RWPE2 (cell line): ENCODE measurements at places on chromosomes 1 and 21.
A peak's percentile ranks its signal among the peaks of the same experiment; 100 is the strongest.

DNA sequence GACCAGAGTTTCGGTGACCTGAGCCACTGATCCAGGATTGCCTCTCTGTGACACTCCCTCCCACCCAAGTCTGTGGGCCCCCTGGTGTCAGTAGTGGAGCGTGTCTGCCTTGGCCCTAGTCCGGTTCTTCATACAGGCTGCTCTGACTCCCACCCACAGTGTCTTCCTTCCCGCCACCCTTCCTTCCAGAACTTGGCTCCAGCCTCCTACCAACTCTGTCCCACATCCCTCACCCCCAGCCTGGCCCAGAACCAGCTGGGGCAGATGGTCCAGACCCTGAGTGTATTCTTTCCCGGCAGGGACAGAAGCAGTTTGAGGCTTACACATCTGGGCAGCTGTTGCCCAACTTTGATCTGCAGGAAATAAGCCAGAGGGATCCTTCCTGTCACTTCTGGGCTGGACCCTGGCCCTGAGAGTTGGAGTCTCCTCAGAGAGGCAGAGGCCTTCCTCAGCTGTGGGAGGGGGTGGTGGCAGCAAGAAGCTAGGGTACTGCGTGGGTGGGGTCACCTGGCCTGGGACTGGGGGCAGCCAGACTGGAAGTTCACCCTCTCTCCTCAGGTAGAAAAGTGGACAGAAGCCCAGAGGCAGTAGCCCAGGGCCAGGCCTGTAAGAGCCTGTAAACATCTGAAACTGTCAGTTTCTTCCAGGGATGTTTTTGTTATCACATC is 43.1 kb upstream of the EPS8L3 start:
- H3K4me1 ChIP-seq = peaks cover 6% of the 10 kb centered on the region
- no peak overlapping the region for H3K27ac ChIP-seq
- no peak for DNase-seq
- H3K36me3 ChIP-seq = no peaks in the 10 kb centered on the region

DNA sequence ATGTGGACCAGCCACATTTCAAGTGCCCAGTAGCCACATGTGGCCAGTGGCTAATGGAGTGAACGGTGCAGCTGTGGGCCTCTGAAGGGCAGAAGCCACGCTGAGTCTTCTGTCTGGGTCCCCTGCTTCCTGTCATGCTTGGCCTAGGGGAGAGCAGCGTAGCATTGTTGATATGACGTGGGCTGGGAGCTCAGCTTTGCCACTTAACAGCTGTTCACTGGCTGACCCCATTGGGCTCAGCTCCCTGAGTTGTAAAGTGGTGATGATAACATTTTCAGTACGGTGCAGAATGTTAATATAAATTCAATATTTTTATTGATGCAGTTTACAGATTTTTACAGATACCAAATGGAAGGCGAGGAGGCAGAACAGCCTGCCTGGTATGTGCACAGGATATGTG is 4.5 kb downstream of the PODN start:
- H3K4me1 ChIP-seq = no peaks in the 10 kb centered on the region
- no peak overlapping the region for H3K4me3 ChIP-seq
- H3K27ac ChIP-seq = no peak overlapping the region
- no peak for DNase-seq
- peaks cover 24% of the 10 kb centered on the region for H3K27me3 ChIP-seq

DNA sequence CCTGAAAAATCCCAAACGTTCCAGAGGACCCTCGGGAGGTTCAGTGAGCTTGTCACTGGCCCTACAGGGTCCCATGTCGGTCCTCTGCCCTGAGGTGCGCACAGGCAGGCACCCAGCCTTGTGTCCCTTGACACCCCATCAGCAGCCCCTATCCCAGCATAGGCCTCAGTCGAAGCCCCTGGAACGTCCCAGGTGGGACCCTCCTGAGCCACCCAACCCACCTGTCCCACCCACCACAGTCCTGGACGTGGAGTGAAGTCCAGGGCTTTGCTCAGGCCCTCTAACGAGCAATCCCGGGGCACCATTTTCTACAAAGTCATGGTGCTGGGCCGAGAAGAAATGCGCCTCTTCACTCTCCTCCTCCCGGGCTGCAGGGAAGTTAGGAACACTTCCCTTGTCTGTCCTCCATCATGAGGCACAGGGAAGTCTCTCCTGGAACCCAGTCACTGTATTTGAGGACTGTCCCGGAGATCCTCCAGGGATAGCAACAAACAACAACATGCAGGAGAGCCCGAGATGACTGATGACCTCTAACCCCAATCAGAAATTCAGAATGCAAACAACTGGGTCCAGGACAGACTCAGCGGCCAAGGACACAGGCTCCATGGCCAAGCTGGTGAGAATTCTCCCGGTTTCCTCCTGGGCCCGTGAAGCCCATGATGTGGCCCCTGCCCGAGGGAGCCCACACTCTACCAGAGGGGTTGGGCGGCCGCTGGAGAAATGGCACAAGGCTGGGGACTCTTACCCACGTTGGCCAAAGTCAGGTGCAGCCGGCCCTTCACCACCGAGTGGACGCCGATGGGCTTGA is 105.5 kb downstream of the NPHP4 start:
- no peaks in the 10 kb centered on the region for H3K4me1 ChIP-seq
- no peaks in the 10 kb centered on the region for H3K36me3 ChIP-seq
- H3K27me3 ChIP-seq = no peaks in the 10 kb centered on the region
- H3K4me3 ChIP-seq = no peak overlapping the region
- H3K27ac ChIP-seq = no peak overlapping the region

GRCh38 chr1:202568826-202569225 is 141.4 kb downstream of the SYT2 start:
- peaks cover 30% of the 10 kb centered on the region for H3K4me1 ChIP-seq
- no peak for DNase-seq
- peak overlapping the region; percentile 41 for H3K27ac ChIP-seq
- H3K27me3 ChIP-seq = no peaks in the 10 kb centered on the region
- H3K4me3 ChIP-seq = no peak overlapping the region

GRCh38 chr1:192726820-192727504 is 81.9 kb upstream of the RGS2 start:
- no peaks in the 10 kb centered on the region for H3K36me3 ChIP-seq
- no peak overlapping the region for H3K27ac ChIP-seq
- H3K27me3 ChIP-seq = no peaks in the 10 kb centered on the region
- DNase-seq = no peak
- peaks cover 7% of the 10 kb centered on the region for H3K4me1 ChIP-seq
- H3K4me3 ChIP-seq = no peak overlapping the region

DNA sequence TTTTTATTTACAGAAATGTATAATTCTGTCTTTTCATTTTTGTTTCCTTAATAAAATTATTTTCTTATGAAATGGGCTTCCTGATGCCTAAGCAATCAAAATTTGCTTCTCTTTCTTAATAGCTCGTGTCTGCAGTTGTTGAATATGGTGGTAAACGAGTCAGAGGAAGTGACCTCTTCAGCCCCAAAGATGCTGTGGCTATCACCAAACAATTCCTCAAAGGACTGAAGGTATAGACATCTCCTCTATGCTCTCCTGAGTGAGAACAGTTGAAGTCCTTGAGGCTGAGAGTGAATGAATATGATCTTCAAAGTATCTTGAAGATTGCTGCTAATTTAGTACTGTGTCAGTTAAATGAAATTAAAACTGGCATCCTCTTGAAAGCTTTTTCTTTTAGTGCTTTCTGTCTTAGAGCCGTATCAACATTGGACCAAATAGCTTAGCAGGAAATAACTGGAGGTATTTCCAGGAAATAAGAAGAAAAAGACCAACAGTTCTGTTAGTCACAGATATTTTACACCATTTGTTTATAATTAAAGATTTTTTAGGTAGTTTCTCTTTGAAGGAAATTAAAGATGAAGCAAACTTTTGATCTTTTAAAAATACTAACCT is 24.7 kb downstream of the VPS45 start:
- no peaks in the 10 kb centered on the region for H3K4me1 ChIP-seq
- peaks cover 56% of the 10 kb centered on the region for H3K36me3 ChIP-seq
- H3K4me3 ChIP-seq = no peak overlapping the region
- DNase-seq = no peak

GRCh38 chr1:3633344-3634058 is 8.7 kb downstream of the TPRG1L start:
- no peak overlapping the region for H3K4me3 ChIP-seq
- H3K36me3 ChIP-seq = peaks cover 41% of the 10 kb centered on the region
- no peaks in the 10 kb centered on the region for H3K27me3 ChIP-seq
- DNase-seq = no peak
- H3K4me1 ChIP-seq = no peaks in the 10 kb centered on the region
- no peak overlapping the region for H3K27ac ChIP-seq

DNA sequence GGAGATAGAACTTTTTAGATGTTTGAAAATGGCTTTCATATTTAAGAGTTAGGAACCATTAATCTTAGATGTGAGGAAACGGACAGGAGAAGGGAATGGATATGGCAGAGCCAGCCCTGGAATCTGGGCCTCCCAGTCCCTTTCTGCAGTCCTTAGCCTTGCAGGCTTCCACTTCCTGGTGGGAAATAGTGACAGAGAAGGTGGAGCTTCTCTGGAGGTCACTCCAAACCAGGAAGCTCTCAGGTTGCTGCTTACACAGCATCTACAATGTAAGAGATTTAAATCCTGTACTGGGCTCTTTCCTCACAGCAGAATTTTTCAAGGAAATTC is 2.5 kb downstream of the S100A11 start:
- DNase-seq = no peak
- H3K4me1 ChIP-seq = peaks cover 20% of the 10 kb centered on the region
- H3K4me3 ChIP-seq = peak overlapping the region; percentile 92
- H3K36me3 ChIP-seq = peaks cover 63% of the 10 kb centered on the region
- peak overlapping the region; percentile 97 for H3K27ac ChIP-seq
- H3K27me3 ChIP-seq = no peaks in the 10 kb centered on the region

DNA sequence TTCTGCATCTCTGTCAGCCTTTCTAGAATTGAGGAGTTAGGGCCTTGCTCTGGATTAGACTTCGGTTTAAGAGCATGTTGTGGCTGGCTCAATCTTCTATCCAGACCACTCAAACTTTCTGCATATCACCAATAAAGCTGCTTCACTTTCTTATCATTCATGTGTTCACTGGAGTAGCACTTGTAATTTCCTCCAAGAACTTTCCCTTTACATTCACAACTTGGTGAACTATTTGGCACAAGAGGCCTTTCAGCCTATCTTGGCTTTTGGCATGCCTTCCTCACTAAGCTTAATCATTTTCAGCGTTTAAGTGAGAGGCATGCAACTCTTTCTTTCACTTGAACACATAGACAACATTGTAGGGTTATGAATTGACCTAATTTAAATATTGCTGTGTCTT is 3.6 kb upstream of the HORMAD1 start:
- no peaks in the 10 kb centered on the region for H3K27me3 ChIP-seq
- no peaks in the 10 kb centered on the region for H3K36me3 ChIP-seq
- no peak for DNase-seq

GRCh38 chr1:207455183-207455754 is 1.1 kb downstream of the CR2 start:
- H3K27ac ChIP-seq = no peak overlapping the region
- peaks cover 85% of the 10 kb centered on the region for H3K27me3 ChIP-seq
- H3K4me1 ChIP-seq = peaks cover 3% of the 10 kb centered on the region
- H3K4me3 ChIP-seq = no peak overlapping the region

DNA sequence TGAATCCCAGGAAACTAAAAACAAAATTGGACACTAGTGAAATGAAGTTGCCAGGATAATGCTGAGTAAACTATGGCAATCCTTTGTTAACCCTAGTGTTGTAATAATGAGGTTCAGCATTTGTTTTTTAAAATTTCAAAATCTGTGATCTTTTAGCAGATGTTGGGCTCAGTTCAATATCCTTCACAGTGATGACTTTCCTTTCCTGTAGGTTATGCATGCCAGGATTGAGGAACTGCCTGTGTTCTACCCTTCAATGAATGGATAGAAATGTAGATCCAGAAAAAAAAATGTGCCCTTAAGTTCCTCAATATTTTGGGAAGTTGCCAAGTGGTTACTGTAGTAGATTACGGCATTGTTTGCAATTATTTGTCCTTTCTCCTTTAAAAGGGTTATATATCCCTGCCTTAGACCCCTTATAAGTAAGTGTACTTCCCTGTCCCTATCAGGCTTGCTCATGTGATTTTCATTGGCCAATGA is 35.5 kb upstream of the IRF2BP2 start:
- H3K27me3 ChIP-seq = no peaks in the 10 kb centered on the region
- no peak overlapping the region for H3K27ac ChIP-seq
- no peak overlapping the region for H3K4me3 ChIP-seq
- no peaks in the 10 kb centered on the region for H3K36me3 ChIP-seq

DNA sequence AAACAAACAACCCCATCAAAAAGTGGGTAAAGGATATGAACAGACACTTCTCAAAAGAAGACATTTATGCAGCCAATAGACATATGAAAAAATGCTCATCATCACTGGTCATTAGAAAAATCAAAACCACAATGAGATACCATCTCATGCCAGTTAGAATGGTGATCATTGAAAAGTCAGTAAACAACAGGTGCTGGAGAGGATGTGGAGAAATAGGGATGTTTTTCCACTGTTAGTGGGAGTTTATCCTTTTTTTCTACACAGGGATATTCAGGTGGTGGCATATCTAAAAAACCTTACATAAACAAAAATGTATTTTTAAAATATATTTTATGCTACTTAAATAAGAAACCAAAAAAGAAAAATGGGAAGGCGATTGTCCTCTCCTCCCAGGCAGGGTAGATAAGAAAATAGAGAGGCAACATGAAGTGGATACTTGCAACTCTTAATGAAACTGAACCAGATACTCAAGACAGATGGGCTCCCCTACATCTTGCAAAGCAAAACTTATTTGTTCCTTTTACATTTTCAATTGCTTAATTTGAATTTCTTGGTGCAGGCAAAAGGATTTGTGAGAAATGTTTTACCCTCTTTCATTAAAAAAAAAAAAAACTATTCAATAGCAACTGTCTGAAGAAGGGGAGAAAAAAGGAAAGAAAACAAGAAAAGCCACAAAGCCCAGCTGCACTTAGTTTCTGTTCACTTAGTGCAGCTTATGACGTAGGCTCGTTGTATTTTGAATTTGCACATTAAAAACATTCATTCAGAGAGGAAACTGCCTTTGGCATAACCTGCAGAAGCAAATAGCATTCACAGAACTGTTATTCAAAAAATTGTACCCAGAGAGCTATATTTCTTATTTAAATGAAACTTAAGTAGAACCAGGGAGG is 36.9 kb upstream of the RGS1 start:
- DNase-seq = no peak
- H3K36me3 ChIP-seq = no peaks in the 10 kb centered on the region
- peaks cover 2% of the 10 kb centered on the region for H3K4me1 ChIP-seq

GRCh38 chr21:44348861-44349260 is 4.6 kb upstream of the TRPM2 start:
- H3K4me3 ChIP-seq = no peak overlapping the region
- peaks cover 57% of the 10 kb centered on the region for H3K27me3 ChIP-seq
- no peaks in the 10 kb centered on the region for H3K4me1 ChIP-seq
- no peak overlapping the region for H3K27ac ChIP-seq
- no peaks in the 10 kb centered on the region for H3K36me3 ChIP-seq

- H3K27ac ChIP-seq = no peak overlapping the region
- H3K4me3 ChIP-seq = no peak overlapping the region
- no peaks in the 10 kb centered on the region for H3K4me1 ChIP-seq
- no peak for DNase-seq
- H3K36me3 ChIP-seq = no peaks in the 10 kb centered on the region
Measured at GRCh38 chr1:81477710-81478109, 323.0 kb upstream of the ADGRL2 start.
